ENCODE measurements at places on chromosomes 5 and 9.

DNA sequence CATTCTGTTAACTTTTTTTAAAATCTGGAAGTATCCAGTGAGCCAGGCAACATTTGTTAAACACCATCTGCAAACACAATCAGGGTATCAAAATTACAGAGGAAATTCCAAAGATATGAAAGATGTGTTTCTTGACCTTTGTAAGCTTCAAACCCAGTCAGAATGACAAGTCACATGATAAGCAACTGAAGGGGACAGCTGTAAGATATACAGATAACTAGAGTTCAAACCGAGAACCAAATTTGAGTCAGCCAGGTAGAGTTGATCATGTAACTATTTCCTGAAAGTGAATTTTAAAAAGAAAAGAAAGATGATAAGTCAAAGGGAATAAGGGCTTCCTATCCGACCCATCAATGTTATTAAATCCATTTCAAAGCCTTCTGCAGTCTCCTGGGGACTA lies 196.2 kb downstream of the DEPDC1B start:
- no peaks in the 10 kb centered on the region for H3K27me3 ChIP-seq
- no peaks in the 10 kb centered on the region for H3K36me3 ChIP-seq
- DNase-seq = no peak
- H3K4me1 ChIP-seq = peaks cover 8% of the 10 kb centered on the region
- H3K4me3 ChIP-seq = peak overlapping the region; percentile 3

DNA sequence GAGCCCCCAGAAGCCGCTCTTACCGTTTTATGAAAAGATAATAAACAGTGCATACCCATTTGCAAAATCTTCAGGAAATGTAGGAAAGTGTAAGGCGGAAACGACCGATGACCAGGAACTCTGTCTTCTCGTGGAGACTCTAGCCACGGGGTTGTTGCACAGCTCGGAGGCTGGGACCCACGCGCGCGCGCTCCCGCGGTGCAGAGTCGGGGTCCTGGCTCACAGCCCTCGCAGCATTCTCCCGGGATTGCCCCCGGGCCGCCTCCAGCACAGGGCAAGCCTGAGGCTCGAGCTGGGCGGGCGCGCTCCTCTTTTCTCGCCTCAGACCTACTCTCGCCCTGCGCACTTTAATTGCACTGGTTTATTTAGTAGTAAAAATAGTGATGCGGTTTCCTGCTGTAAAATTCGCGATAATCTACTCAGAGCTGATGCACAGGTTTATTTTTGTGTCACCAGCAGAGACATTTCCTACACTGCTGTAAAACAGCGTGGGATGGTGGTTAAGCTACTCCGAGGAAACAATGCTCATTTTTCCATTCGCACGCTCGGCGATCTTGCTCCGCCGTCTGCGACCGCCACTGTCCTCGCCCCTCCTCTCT lies 15.5 kb downstream of the TRIM7 start:
- no peak for DNase-seq
- peak overlapping the region; percentile 97 for H3K4me3 ChIP-seq
- peaks cover 26% of the 10 kb centered on the region for H3K27me3 ChIP-seq
- H3K4me1 ChIP-seq = peaks cover 9% of the 10 kb centered on the region
- H3K36me3 ChIP-seq = peaks cover 9% of the 10 kb centered on the region

DNA sequence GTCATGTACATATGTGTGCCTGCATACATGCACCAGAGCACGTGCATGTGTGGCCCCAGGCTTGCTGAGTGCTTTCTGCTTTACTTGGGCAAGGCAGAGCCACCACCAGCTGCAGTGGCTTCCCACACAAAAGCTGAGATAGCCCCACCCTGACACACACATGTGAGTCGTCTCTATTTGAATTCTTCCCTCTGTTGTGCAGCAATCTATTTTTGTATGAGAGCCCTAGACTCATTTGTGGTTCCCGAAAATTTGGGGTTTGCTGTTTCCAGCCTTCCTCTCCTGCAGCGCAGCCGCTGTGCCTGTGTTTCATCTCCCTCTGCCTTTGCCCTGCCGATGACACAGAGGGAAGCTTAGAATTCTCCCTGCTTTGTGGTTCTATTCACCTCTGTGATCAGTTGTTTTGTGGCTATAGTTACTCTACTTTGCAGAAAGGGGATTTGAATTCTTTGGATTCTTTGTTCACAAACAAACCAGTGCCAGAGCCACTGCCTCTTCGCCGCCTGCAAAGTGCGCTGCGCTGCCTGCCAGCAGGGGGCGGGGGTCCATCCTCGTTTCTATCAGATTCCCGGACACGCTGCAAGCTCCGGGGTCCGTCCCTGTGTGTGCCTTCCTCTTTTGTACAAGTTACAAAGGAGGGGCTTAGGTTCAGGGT lies 95.8 kb upstream of the DAP start:
- peak overlapping the region; percentile 17 for H3K4me3 ChIP-seq
- H3K36me3 ChIP-seq = no peaks in the 10 kb centered on the region
- peak overlapping the region; percentile 4 for H3K27ac ChIP-seq

DNA sequence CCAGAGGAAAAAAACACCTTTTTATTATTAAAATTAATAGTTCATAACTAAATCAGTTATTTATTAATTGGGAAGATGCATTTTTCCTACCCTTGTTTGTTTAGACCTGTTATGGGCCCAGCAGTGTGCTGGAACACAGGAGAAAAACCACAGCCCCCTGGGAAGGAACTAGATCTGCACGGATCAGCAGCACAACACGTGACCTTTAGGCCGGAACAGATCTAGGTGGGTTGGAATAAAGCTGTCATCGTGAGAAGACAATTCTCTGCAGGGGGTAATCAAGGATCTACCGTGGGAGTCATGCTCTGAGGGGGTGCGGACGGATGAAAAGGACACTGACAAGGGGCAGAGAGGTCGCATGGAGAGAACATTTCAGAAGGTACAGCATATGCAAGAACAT lies 95.8 kb upstream of the SPATA31C2 start:
- peaks cover 27% of the 10 kb centered on the region for H3K4me1 ChIP-seq
- H3K4me3 ChIP-seq = no peak overlapping the region
- no peaks in the 10 kb centered on the region for H3K36me3 ChIP-seq
- no peaks in the 10 kb centered on the region for H3K27me3 ChIP-seq

- H3K4me1 ChIP-seq = peaks cover 7% of the 10 kb centered on the region
- H3K4me3 ChIP-seq = no peak overlapping the region
- no peaks in the 10 kb centered on the region for H3K36me3 ChIP-seq
- no peak for DNase-seq
- no peaks in the 10 kb centered on the region for H3K27me3 ChIP-seq
- H3K27ac ChIP-seq = no peak overlapping the region
Observed at GRCh38 chr9:19200229-19200628, 30.3 kb upstream of the DENND4C start.

GRCh38 chr5:5353681-5354080 lies 68.8 kb upstream of the ICE1 start:
- H3K4me3 ChIP-seq = no peak overlapping the region
- H3K36me3 ChIP-seq = no peaks in the 10 kb centered on the region
- no peaks in the 10 kb centered on the region for H3K27me3 ChIP-seq
- no peak for DNase-seq
- H3K27ac ChIP-seq = no peak overlapping the region

GRCh38 chr9:38263532-38263931 lies 129.0 kb upstream of the ALDH1B1 start:
- H3K36me3 ChIP-seq = no peaks in the 10 kb centered on the region
- DNase-seq = no peak
- H3K4me3 ChIP-seq = no peak overlapping the region
- no peak overlapping the region for H3K27ac ChIP-seq

- peaks cover 10% of the 10 kb centered on the region for H3K27me3 ChIP-seq
- H3K4me3 ChIP-seq = no peak overlapping the region
- no peaks in the 10 kb centered on the region for H3K36me3 ChIP-seq
- H3K27ac ChIP-seq = no peak overlapping the region
Observed at GRCh38 chr5:157568720-157569119, 6.9 kb downstream of the ADAM19 start.

GRCh38 chr5:56443826-56444225 lies 210.7 kb upstream of the ANKRD55 start:
- no peak overlapping the region for H3K27ac ChIP-seq
- no peaks in the 10 kb centered on the region for H3K36me3 ChIP-seq
- DNase-seq = no peak
- peaks cover 18% of the 10 kb centered on the region for H3K4me1 ChIP-seq

GRCh38 chr5:8864053-8864452 lies 681.8 kb downstream of the SEMA5A start:
- H3K27me3 ChIP-seq = peaks cover 14% of the 10 kb centered on the region
- H3K4me3 ChIP-seq = no peak overlapping the region
- H3K27ac ChIP-seq = no peak overlapping the region

- no peak overlapping the region for H3K27ac ChIP-seq
- no peak for DNase-seq
- no peaks in the 10 kb centered on the region for H3K27me3 ChIP-seq
- H3K36me3 ChIP-seq = no peaks in the 10 kb centered on the region
Observed at GRCh38 chr5:20974426-20974825, 986.4 kb upstream of the CDH18 start.

GRCh38 chr5:67510204-67510603 lies 313.6 kb upstream of the CD180 start:
- peaks cover 8% of the 10 kb centered on the region for H3K27me3 ChIP-seq
- H3K4me3 ChIP-seq = no peak overlapping the region
- no peak for DNase-seq
- no peaks in the 10 kb centered on the region for H3K36me3 ChIP-seq
- H3K4me1 ChIP-seq = peaks cover 10% of the 10 kb centered on the region
- H3K27ac ChIP-seq = no peak overlapping the region

GRCh38 chr9:86352440-86353077 lies 1.7 kb downstream of the TUT7 start:
- H3K27me3 ChIP-seq = no peaks in the 10 kb centered on the region
- peak overlapping the region; percentile 95 for H3K27ac ChIP-seq
- no peak for DNase-seq
- peaks cover 24% of the 10 kb centered on the region for H3K36me3 ChIP-seq

DNA sequence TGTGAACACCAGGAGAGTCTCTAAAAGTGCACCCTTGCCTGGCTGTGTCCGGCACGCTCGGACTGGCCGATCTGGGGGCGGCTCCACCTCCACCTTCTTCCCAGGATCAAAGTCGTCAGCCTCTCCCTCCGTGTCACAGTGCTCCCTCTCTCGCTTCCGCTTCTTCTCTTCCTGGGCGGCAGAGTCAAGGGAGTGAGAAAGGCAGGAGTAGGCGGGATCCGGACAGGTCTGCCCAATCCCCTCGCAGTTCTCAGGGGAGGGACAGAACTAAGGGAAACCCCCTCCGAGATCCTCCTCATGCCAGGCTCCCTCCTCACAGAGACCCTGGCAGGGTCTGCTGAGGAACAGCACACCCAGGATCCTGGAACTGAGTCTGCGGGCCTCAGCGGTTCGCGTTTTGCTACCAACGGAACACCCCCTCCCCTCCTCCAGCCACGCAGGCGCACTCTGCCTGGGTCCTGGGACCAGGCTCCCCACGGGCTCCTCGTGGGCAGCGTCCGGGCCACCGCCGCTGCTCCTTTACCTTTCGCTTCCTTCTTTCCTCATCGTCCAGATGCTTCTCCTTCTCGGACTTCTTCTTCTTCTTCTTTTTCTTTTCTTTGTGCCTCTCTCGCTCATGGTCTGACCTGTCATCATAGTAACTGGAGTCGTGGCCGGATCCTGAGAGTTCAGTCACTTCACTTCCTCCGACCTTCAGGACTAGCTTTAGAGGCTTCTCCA lies 1.3 kb downstream of the BRD9 start:
- H3K36me3 ChIP-seq = peaks cover 7% of the 10 kb centered on the region
- H3K27me3 ChIP-seq = no peaks in the 10 kb centered on the region
- H3K4me1 ChIP-seq = peaks cover 14% of the 10 kb centered on the region

DNA sequence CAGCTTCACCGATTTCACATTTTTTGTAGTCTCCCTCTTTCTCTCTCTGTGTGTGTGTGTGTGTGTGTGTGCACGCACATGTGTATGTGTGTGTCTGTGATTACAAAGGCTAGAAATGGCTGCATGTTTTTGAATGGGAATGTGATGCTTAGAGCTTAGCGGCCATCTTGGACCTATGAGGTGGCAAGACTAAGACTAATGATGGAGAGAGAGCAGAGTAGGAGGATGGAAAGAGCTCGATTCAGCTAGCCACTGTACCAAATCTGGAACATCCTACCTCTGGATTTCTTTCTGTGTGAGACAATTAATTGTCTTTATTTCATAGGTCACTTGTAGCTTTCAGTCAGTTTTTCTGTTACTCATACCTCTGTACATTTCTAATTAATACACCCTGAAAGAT lies 205.1 kb downstream of the PCSK1 start:
- H3K4me3 ChIP-seq = no peak overlapping the region
- no peak for DNase-seq
- no peaks in the 10 kb centered on the region for H3K27me3 ChIP-seq
- peak overlapping the region; percentile 35 for H3K27ac ChIP-seq

DNA sequence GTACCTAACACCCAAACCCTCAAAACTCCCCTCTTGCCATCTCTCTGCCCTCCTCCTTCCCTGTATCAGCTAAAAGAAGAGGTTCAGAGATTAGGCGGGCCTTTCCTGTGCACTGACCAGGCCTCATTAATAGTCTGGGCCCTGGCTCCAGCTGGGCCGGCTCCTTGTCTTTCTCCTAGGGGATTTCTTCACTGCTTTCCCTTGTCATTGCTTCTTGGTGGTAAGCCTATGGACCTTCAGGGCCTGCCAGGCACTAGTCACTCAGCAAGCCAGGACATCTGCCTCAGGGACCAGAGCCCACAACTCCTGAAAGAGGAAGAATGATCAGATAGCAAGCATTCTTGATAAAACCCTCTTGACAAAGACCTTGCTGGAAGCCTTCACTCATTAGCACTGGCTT lies 50.9 kb downstream of the MRRF start:
- H3K27ac ChIP-seq = no peak overlapping the region
- peaks cover 19% of the 10 kb centered on the region for H3K36me3 ChIP-seq
- no peak for DNase-seq
- no peaks in the 10 kb centered on the region for H3K4me1 ChIP-seq
- no peaks in the 10 kb centered on the region for H3K27me3 ChIP-seq
- no peak overlapping the region for H3K4me3 ChIP-seq

DNA sequence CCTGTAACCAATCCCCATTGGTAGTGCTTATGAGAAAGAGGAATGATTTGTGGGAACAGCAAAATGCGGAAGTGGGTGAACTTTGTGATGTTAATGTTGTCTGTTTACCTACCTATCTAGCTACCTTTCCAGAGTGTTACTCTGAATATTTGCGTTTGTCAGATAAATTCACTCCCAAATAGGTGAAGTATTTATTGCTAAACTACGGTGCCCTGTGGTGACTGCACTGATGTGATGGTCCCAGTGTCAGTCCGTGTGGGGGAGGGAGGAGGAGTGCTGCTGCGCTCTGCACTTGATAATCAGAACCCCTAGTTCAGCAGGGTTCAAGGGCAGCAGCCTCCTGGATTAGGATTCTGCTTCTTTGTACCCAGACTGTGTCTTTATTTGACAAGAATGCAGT lies 55.3 kb downstream of the TJP2 start:
- H3K27ac ChIP-seq = no peak overlapping the region
- H3K4me1 ChIP-seq = no peaks in the 10 kb centered on the region
- H3K36me3 ChIP-seq = peaks cover 14% of the 10 kb centered on the region
- H3K4me3 ChIP-seq = no peak overlapping the region
- no peaks in the 10 kb centered on the region for H3K27me3 ChIP-seq

- H3K4me3 ChIP-seq = no peak overlapping the region
- no peaks in the 10 kb centered on the region for H3K36me3 ChIP-seq
- peaks cover 4% of the 10 kb centered on the region for H3K4me1 ChIP-seq
- no peaks in the 10 kb centered on the region for H3K27me3 ChIP-seq
- no peak overlapping the region for H3K27ac ChIP-seq
Observed at GRCh38 chr9:121532881-121533280, 33.2 kb upstream of the GGTA1 start.
